Stimulated activated CD4-positive, alpha-beta T cell treated with anti-CD3 and anti-CD28 coated beads, Interleukin-12 subunit alpha, Interleukin-12 subunit beta, amount 100 ng/mL, for 48 hours (primary cell): ENCODE measurements at places on chromosomes 5 and 9.

GRCh38 chr5:176525677-176526076, 11.5 kb downstream of the RNF44 start:
- no peak for DNase-seq

DNA sequence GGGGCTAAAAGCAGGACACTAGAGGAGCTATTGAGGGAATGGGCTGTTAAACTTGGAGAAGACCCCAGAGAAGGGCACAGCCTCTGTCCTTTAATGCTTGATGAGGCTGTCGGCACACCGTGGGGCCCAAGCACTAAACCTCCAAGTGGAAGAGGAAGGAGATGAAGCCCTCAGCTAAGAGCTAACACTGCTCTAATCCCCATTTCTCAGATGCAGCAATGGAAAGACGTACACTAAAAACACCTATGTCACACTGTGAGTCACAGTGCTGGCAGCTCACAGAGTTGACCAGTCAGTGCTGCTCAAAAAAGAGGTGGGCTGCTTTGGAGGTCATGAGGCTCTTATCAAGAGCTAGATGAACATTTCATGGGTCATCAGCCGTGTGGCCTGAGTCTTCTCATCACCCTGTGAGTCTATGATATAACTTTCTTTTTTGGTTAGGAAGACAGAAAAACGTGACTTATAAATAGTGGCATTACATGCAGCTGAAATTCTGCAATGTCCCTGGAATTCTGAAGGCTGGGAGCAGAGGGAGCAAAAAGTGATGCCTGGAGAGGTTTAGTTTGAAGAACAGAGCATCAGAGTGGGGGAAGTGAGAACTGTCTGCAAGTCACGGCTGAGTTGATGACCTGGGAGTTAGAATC, 21.5 kb downstream of the TNFSF8 start:
- DNase-seq, result peak; percentile 28

DNA sequence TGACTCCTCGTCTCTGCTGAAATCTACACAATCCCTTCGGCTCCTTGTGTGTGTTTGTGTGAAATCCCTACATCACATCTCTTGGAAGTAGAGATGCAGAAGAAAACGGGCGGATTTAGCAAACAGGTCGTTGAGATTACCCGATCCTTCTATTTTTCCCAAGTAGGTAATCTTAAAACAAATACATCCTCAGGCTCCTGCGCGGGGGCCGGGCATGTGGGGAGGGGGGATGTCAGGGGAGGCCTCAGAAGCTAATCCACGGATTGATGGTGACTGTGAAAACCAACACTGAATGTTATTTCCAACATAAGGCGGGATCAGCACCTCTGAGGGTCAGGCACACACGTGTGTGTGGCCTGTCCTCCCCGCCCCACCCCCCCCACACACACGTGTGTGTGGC, 137.8 kb downstream of the ROR2 start:
- DNase-seq, result no peak

- DNase-seq, result no peak
These were observed 2038.7 kb downstream of the EFNA5 start for GRCh38 chr5:105632043-105632442.

DNA sequence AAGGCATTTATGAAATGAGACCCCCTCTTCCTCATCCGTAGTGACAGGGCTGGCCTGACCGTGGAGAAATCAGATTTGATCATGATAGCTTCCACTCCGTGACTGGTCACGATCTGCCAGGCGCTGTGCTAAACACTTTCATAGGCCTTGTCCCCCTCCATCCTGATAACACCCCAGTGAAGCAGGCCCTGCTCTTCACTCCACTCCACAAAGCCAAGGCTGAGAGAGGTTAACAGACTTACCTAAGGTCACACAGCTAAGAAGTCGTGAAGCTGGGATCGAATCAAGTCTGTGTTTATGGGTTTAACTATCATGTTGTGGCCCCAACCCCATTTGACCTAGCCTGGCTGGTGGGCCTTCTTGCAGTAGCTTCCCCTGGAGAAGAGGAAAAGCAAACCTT, 53.3 kb upstream of the IL17B start:
- no peak for DNase-seq

GRCh38 chr9:34896112-34896511, 62.0 kb upstream of the PHF24 start:
- DNase-seq, result no peak

DNA sequence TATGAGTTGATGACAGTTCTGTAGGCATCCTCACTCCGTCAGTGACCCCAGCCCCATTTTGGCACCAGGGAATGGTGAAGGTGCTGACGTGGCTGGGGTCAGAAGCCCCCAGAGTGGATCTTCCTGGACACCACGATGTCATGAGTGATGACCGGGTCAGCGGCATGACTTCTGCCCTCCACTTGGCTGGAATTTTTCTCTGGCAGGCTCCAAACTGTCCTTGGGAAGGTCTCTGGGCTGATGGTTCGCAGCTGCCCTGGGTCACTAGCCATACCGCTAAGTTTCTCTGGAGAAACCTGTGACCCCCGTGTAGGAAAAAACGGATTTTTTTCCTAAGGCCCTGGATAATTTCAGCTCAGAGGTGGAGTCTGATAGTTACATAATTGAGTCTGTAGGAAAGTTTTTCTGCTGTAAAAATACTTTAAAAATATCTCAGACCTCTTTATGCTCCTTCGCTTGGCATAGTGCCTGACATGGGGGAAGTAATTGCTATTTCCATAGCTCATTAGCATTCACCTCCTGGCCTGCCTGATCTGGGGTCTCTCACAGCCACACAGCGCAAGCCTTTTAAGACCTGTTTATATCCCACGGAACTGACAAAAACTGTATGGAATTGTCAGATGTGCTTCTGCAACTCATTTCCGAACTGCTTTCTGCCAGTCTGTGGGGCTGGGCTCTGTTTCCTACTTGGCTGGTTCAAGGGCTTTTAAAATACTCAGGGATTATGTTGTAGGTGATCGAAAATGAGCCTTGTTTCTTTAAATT, 69.2 kb downstream of the ANGPTL2 start:
- DNase-seq, result no peak
